ACHN (cell line): ENCODE measurements at places on chromosomes 4 and X.

DNA sequence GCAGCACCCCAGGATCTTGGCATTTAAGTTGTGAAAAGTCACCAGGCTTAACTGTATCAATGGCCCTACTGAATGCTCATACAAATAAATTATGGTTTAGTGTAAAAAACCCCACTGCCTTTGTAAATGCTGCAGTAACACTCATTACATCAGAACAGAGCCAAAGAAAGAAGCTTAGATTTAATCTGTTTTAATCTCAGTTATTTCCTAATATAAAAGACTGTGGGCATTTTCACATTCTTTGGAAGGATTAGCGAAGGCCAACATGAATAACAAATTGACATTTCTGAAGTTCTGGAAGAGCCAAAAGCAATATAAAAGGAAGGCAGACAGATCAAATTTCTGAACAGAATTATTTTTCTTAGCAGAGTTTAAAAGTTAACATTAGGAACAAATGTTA is 140.0 kb upstream of the HCCS start:
- no peak for DNase-seq

GRCh38 chrX:38181357-38181756 is 39.3 kb downstream of the SRPX start:
- no peak for DNase-seq

DNA sequence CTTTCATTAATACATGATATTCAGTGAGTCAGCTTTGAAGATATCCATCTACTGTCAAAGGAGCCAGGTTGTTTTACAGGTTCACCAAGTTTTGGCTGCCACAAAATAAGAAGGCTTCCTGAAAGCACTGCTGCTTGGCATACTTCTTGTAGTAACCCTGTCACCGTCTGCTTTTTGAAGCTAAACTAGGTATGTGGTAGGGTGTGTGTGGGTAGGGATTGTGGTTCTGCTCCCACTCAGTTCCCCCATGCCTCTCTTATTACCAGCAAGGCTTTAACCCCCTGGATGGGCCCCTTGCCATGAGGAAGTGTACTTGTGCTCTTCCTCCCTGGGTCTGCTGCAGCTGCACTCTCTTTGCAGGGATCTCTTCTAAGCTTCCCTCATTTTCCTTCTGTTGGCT is 191.2 kb downstream of the BANK1 start:
- DNase-seq = no peak

DNA sequence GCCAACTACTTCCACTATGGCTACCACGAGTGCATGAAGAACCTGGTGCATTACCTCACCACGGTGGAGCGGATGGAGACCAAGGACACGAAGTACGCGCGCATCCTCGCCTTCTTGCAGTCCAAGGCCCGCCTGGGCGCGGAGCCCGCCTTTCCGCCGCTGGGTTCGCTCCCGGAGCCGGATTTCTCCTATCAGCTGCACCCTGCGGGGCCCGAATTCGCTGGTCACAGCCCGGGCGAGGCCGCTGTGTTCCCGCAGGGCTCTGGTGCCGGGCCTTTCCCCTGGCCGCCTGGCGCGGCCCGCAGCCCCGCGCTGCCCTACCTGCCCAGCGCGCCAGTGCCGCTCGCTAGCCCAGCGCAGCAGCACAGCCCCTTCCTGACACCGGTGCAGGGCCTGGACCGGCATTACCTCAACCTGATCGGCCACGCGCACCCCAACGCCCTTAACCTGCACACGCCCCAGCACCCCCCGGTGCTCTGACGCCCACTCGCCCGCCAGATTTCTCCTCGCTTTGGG is 2.1 kb downstream of the HELT start:
- peak; percentile 9 for DNase-seq

DNA sequence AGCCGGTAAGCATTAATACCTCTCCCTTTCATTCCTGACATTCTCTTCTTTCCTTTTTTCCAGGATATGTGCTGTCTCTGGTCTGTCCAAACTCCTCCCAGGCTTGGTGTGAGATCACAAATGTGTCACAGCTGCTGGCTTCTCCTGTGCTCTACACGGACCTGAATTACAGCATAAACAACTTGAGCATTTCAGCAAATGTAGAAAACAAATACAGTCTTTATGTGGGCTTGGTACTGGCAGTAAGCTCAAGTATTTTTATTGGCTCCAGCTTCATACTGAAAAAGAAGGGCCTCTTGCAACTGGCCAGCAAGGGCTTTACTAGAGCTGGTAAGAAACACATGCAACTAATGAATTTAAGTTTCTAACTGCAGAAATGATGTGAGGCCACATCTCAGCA is 8.4 kb downstream of the NIPAL1 start:
- no peak for DNase-seq

- peak; percentile 58 for DNase-seq
These were observed 436.2 kb downstream of the KCNIP4 start for GRCh38 chr4:21512353-21512752.

GRCh38 chr4:15836362-15836761 is 58.2 kb downstream of the CD38 start:
- peak; percentile 75 for DNase-seq

DNA sequence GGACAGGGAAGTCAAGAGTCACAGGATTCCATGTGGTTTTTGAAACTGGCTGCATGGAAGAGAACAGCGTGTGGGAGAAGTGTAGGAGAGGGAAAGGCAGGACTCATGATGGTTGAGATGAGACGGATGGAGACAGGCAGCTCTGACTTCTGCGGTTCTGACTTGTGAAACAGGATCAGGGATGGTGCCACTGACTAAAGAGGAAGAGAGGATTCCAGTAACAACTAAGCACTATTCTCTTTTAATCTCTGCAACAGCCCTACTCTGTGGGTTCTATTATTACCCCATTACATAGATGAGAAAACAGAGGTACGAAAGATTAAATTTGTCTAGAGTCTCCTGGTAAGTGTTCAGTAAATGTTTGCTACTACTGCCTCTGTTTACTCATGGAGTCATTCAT is 156.3 kb downstream of the CBR4 start:
- DNase-seq = no peak

DNA sequence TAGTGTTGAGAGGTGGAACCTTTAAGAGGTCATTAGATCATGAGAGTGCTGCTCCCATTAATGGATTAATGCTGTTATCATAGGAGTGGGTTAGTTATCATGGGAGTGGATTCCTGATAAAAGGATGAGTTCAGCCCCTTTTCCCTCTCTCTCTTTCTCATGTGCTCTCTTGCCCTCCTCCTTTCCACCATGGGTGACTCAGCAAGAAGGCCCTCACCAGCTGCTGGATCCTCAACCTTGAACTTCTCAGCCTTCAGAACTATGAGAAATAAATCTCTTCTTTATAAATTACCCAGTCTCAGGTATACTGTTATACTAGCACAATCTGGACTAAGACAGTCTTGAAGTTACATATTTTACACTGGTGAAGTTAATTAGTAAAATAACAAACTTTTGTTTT is 10.0 kb upstream of the CDKL5 start:
- peak; percentile 0 for DNase-seq

DNA sequence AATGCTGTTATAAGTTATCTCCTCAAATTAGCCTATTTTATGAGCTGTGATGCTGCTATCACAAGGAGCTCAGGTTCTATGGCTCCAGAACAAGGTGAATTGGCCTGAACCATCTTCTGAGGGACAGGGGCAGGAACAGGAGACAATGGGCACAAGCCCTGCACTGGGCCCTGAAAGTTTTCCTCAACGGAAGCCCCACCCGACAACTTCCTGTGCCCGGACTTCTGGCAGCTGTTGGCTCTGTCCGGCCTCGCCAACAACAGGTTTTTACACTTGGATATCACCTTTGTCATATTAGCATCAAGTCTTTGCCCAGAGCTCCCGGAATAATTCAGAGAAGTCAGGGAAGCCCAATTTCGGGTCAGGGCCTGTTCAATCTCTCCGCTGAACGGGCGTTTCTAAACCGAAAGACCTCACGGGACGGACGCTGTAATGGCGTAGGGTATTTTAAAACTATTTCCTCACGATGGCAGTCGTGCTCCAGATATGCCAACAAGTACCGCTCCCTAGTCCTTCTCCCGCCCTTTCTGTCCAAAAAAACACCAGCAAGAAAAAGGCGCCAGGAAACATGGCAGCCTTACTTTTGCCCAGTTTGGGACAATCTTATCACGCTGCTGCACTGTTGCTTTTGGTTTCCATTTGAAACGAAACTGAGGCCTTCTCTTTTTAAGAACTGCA is 201.0 kb upstream of the STK26 start:
- no peak for DNase-seq

GRCh38 chr4:139655116-139655515 is 10.5 kb upstream of the MGST2 start:
- no peak for DNase-seq

- no peak for DNase-seq
These were observed 63.6 kb downstream of the PDLIM5 start for GRCh38 chr4:94515365-94515764.

- DNase-seq = no peak
These were observed 16.7 kb upstream of the CXorf38 start for GRCh38 chrX:40663880-40664630.

DNA sequence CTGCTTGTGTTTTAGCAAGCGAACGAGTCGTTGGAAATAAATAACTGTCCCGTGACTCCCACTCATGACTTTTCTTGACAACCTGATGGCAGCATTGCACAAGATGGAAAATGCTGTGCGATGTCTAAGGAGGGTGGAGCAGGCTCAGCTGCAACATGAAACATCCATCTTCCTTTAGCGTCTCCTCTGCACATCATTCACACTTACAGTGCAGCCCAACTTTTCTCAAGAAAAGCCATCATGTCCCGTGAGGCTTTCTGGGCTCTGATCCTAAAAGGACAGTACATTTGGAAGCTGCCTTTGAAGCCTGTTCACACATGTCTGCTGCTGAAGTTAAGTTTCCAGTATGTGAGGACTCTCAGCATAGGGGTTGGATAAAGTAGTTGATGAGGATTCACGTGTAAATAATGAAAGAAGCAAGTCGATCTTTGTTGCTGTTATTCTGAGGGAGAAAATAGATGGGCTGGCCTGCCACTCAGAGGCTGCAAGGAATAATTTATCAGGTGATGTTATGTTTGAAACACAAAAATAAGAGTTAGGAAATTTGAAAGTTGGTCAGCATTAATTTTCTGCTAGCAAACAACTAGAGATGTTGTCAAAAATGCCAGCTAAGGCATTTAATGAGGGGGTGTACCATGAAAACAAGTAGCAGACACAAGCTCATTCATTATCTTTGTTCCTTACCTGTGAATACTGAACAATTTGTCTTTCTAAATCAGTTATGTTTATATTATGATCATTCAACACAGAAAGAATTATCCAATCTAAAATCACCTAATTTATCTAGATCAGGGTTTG is 328.7 kb upstream of the ZFP42 start:
- no peak for DNase-seq

- DNase-seq = no peak
These were observed 155.9 kb downstream of the ARHGAP6 start for GRCh38 chrX:11509786-11510185.

- DNase-seq = no peak
These were observed 9.2 kb downstream of the HNRNPH2 start for GRCh38 chrX:101417190-101417589.

DNA sequence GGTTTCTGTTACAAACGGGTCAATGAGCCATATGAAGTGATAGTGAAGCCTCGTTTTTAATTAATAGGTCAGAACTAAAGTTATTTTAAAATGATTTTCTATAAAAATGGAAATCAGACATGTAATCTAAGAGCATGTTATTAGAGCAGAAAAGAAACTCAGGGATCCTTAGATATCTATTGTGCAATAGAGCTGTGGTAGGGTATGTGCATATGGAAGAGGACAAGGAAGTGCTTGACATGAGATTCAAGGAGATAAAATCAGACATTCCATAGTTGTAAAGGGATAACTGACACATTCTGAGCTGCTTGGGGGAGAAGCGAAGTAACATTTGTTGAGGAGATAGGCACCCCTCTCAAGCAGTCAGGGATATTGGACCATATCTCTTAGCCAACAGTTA is 143.0 kb downstream of the AFF2 start:
- no peak for DNase-seq

DNA sequence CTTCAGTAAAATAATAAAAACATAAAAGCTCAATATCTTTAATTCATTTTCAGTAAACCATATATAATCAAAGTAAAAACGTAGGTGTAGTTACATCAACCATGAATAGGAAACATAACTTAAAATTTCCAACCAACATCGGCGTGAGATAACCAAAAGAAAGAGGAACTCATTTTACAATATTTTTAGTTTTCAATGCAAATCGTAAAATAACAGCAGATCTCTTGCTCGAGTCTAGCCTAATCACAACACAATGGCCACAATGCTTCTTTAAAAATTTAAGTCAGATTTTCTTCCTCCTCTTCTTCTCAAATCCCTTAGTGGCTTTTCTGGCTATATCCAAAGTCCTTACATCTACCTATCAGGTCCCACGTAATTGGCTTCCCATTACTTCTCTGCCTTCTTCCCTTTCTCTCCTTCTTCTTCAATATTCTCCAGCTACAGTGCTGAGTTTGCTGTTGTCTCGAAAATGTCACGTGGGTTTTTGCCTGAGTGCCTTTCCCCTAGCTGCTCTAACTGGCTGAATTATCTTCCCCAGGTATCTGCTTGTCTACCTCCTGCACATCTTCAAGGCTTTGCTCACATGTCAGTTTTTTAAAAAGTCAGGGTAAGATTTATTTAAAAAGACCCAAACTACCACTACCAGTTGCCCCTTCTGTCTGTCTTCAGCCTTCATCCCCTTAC is 90.9 kb upstream of the BANK1 start:
- DNase-seq = no peak

DNA sequence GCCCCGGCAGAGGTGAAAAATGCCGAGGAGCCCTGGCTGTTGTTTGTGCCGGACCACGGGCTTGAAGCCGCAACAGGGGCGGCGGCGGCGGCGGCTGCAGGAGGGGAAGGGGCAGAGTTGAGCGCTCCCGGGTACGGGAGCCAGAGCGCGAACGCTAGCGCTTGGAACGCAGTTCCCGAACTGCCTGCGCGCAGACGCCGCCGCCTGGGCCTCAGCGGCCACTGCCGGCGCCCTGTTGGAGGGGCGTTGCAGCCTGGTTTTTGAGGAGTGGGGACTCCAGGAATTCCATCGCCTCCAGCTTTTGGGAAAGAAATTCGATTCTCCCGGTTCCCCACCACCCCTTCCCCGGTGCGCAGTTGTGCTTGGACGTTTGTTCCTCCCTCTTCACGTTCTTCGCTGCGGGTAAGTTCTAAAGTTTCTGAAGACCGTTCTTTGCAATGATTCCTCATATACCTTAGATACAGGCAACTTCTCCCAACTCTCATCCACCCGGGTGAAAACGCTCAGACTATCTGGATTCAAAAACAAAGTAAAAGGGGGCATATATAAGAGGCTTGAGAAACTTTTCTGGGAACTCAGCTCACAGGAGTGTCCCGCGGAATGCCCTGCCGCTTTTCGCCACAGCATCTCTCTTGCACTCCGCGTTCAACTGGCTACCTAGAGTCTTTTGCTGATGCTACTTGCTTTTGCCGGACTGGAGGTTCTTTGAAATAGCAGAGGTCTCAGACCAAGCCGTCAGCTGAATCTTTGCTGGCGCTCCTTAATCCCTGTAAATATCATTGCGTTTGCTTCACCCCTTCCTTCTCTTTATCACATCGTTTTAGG is 1.0 kb downstream of the FAT4 start:
- DNase-seq = peak; percentile 53
